A549 treated with AZD2906 at 1 μM for 4 hours (cell line): ENCODE measurements at places on chromosomes 5 and 9. TPM values are rescaled to one million over a fixed set of nuclear protein-coding genes. Genes with fewer than 3 reads are reported as not detected.

TMEM252 gene
- not detected in 5 replicates for total RNA-seq

MEGF9 gene
- 16.3 to 22.1 TPM (median 18.9 TPM) in 5 replicates for total RNA-seq

TMEM174 gene
- not detected in 5 replicates for total RNA-seq

MYORG gene
- 5.3 to 7.8 TPM (median 6.9 TPM) in 5 replicates for total RNA-seq

TTC1 gene
- 61.9 to 69.2 TPM (median 63.5 TPM) in 5 replicates for total RNA-seq

RGS7BP gene
- total RNA-seq: not detected in 5 replicates

SHC3 gene
- total RNA-seq: 0.22 to 0.40 TPM (median 0.28 TPM) in 5 replicates

F12 gene
- total RNA-seq: 15.9 to 26.4 TPM (median 22.8 TPM) in 5 replicates
